HL-60 (cell line): ENCODE measurements at places on chromosomes 12 and 14.

DNA sequence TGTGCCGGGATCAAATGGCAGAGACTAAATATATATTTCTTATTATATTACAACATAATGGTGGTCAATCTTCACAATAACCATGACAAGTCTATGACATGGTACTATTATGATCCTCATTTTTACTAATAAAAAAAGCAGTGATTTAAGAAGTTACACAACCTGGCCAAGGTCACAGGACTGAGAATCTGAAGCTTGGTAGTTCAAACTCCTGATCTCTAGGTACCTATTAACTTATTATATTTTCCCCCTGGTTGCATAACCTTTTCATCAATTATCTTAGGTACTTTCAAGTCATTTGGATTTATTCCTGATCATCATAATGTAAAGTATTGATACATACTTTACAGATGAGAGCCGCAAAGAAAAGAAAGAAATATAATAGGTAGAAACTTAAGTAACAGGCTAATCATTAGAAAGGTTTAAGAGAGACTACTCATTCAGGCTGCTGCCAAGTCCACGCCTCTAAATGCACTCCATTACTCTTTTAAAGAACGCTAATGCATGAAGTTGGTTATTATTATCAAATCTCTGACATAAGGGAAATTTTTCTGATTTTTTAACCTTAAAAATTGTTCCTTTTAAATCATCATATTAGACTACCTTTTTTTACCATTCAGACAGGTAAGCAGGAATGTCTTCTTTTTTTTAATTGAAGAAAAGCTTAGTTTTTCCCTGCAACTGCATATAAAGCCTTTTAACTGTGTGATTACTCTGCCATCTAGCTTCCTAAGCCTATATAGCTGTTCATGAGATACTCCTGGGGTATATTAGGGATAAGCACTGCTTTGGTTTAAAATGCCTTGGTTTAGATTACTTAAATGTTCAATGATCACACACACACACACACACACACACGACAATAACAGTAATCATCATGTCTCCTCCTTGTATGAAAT, 35.6 kb downstream of the RPS29 start:
- DNase-seq, result no peak

DNA sequence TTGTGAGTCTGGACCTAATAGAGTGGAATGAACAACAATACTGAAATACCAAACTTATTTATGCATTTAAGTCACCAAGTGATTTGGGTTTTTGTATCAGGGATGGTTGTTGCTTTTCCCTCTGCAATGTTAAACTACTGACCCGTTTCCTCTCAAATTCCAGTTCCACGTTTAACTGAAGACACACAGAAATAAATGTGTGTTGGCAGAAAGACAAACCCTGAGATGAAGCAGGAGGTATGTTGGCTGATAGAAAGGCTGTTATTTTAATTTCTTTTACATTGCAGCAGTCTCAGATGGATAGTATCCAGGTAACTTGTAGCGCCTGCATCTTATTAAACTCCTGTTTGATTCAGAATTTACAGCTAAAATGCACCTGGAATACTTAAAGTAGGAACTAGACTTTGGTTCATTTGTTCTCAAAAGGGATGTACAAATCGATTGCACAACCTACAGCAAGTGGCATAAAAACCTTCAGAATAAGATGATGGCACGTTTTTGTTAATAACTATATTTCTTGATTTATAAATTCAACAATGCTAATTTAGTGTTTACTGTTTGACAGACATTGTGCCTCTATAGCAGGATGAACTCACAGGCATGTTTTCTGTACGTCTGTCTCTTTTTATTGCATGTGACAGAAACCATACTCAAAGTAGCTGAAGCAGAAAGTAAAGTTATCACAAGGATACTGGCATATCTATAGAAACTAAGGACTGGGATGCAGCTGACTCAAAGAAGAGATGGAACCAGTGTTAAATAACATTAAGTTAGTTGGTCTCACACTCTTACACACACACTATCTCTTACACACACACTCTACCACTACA, 405.7 kb downstream of the ZFP36L1 start:
- DNase-seq, result no peak

DNA sequence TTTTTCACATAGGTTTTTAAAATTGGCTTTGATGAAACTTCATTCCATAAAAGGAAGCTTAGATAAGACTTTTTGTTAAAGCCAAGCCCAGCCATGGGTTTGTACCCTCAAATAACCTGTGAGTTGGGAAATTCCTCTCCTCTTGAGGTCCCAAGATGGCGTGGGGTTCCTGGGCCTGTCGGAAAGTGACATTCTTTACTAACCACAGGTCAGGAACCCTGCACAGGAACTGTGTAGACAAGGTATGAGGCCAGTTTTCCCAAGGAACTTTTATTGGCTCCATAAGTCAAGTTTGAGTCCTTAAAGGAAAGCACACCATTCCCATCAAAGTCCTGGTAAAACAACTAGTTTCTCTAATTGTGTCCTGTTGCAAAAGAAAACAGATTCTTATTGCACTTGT, 65.0 kb upstream of the AMN start:
- no peak for DNase-seq

DNA sequence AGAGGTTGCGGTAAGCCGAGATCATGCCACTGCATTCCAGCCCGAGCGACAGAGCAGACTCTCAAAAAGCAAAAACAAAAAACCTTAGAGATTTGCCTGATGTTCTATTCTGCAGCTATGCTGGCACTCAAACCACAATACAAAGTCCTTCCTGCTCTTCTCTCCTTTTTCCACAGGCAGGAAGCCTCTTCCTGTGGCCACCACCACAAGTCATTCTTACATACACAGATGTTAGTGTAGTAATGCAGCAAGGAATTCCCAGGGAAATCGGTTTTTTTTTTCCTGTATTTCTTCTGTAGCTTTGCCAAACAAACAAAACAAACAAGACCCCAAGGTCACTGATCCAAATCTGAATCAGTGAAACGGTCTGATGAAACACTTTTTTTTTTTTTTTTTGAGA, 104.3 kb downstream of the FIGNL2 start:
- no peak for DNase-seq
